RCC 7860 (cell line): ENCODE measurements at places on chromosomes 12 and 14.
A peak's percentile ranks its signal among the peaks of the same experiment; 100 is the strongest.

- no peak for DNase-seq
Observed at GRCh38 chr14:100401031-100401692, 78.0 kb downstream of the SLC25A47 start.

GRCh38 chr12:133130808-133131128 is 341 bp downstream of the ZNF10 start:
- DNase-seq, result no peak

DNA sequence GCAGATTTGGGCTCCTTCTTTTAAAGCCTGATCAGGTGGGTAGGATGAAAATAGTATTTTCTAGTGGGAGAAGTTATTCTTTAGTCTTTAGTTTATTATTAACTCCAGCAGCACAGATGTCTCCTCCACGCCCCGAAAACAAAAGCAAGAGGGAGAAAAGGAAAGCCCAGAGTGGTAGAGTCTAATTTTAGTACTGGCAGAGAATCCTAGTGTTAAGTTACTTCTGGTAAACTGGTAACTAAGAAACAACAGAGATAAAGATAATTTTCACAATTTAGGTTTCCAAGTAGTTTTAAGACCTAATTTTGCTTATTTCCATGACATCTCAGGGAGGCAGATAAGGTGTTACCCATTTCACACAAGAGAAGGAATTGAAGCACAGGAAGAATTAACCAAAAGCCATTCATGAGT is 16.3 kb downstream of the ATP5MC2 start:
- no peak for DNase-seq

DNA sequence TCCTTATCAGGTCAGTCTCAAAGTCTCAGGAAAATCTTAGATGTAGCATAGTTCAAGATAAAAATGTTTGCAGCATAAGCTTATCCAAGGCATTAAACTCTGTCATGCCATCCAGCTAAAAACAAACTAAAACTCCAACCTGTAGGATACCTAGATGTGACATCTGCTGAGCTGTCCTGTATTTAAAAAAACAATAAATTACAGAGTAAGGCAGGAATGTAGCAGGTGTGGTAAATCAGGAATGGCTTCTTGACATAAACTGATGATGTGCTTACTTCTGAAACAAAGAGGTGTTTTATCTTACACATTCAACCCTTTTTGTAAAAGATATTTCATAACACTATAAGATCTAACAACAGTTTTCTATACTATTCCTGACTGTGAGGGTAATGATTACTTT is 30.6 kb upstream of the DLGAP5 start:
- DNase-seq, result no peak

DNA sequence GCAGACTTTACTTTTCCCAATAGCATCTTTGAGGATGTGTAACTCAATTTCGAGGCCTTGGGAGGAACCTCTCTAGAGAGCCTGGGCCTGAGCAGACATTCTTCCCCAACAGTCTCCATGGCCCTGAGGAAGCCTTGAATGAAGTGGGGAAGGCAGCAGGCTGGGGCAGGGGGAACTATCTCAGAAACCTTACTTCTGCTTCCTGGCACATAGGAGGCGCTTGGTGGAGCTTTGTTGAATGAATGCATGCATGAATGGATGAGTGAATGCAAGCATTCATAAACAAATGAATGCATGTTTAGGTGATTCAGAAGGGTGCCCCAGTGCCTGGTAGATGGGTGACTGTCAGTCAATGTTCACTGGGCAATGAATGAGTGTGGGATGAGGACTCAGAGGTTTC is 58.3 kb downstream of the GALNT16 start:
- DNase-seq, result no peak

- DNase-seq, result no peak
Observed at GRCh38 chr12:388541-389141, 479 bp downstream of the KDM5A start.

GRCh38 chr12:106115440-106115839 is 23.3 kb downstream of the NUAK1 start:
- no peak for DNase-seq

GRCh38 chr12:130213249-130213648 is 51.0 kb downstream of the FZD10 start:
- no peak for DNase-seq

DNA sequence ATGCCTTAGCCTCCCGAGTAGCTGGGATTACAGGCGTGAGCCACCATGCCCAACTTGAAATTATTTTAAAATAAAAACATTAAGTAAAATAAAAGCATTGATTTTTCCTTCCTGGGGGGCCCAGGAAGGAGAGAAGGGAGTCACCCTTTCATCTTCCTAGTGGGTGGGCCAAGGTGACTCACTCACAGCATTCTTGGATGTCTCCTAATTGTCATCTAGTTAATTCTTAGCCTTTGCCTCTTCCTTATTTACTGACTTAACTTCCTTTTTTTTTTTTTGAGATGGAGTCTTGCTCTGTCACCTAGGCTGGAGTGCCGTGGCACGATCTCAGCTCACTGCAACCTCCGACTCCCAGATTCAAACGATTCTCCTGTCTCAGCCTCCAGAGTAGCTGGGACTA is 29.2 kb downstream of the TMEM120B start:
- DNase-seq, result no peak

- no peak for DNase-seq
Observed at GRCh38 chr14:56185992-56186391, 67.8 kb downstream of the PELI2 start.

- DNase-seq, result no peak
Observed at GRCh38 chr12:112386726-112387125, 4.5 kb upstream of the HECTD4 start.

DNA sequence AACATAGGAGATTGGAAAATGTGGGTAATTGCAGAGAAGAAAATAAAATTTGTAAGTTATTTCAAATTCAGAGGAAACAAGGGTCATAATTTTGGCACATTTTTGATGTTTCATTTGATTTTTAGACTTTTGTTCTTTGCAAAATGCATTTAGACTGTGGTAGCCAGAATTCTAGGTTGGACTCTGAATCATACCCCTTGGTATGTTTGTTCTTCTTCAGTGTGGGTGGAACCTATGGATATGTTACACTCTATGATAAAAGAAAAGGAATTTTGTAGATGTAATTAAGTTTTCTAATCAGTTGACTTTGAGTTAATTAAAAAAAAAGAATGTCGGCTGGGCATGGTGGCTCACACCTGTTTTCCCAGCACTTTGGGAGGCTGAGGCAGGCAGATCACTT is 827.0 kb downstream of the AACS start:
- no peak for DNase-seq

DNA sequence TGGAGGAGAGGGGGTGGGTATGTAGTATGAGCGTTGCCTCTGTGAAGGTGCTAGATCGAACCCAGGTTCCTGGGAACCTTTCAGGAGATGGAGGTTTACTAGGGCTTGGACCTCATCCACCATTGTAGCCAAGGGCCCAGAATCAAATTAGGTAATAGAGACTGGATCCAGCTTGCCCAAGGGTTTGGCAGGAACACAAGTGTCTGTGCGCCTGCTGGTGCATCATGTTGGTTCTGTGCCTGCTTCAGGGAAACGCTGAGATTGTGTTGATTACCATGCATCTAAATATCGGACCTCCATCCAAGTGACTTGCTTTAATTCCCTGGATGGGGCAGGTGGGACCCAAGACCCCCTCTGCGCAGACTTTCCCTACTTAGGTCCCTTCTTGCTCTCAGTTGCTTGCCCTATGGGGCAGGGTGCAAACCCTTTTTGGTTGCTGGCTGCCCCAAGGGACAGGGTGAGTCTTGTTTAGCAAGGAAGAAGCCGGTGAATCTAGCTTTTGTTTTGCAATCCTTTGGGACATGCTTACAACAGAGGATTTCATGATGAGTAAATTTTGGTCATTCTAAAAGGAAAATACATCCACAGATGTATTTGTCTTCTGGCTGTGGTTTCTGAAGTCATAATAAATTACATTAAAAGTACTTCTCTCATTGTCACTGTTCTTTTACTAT is 189.8 kb upstream of the PRICKLE1 start:
- no peak for DNase-seq

DNA sequence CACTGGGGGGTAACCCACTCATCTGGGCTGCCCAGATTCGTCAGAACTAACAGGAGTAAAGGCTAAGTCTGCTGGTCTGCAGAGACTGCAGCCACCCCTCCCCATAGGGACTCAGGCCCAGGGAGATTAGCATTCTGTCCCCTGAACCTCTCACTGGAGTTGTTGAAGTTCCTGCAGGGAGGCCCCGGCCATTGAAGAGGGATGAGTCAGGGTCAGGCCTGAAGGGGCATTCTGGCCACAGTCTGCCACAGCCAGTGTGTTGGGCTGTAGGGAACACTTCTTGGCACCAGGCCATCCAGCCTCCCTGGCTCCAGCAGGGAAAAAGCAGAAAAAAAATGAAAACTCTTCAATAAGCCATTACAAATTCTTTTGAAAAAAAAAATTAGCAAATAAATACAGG is 35.3 kb downstream of the KLRK1 start:
- DNase-seq, result peak; percentile 76

DNA sequence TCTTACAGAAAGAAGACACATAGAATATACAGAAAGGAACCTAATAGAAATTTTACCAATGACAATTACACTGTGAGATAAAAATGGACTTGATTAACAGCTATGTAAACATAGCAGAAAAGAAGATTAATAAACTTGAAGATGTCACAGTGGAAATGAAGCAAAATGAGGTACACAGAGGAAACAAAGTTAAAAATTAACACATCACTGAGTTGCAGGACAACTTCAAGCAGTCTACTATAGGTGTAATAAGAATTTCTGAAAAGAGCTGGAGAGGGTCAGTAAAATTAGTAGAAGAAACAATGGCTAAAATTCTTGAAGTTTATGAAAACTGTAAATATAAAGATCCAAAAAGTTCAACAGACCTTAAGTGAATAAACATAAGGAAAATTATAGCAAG is 738.7 kb downstream of the C12orf50 start:
- DNase-seq, result no peak

- no peak for DNase-seq
Observed at GRCh38 chr14:34099635-34100034, 148.8 kb upstream of the EGLN3 start.

DNA sequence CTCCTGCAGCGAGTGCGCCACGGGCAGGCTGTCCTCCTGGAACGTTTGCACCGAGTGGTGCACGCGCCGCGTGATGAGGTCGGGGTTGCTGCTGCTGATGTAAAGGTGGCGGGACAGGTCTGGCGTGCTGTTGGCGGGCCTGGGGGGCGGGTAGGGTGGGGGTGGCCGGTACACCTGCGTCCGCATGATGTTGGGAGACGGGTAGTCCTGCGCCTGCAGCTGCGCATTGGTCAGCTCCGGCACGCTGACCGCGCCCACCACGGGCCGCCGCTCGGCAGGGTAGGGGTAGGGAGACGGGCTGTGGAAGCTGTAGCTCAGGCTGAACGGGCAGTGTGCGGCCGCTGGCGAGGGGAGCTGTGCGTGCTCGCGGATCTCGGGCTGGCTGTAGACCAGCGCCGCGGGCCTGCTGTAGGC is 75.2 kb downstream of the PTPN21 start:
- DNase-seq, result no peak

GRCh38 chr12:100954118-100954517 is 159.5 kb downstream of the ANO4 start:
- DNase-seq, result no peak

DNA sequence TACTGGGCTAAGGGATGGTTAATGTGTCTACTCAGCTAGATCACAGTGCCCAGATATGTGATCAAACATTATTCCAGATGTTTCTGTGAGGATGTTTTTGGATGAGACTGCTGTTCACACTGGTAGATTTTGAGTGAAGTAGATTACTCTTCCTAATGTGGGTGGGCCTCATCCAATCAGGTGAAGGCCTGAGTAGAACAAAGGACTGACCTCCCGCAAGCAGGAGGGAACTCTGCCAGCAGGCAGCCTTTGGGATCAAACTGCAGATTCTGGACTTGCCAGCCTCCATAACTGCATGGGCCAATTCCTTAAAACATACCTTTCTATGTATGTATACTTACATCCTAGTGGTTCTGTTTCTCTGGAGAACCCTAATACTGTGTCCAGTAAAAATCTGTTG is 219.3 kb downstream of the APAF1 start:
- DNase-seq, result no peak

- no peak for DNase-seq
Observed at GRCh38 chr14:90301668-90302090, 30.1 kb downstream of the NRDE2 start.

- no peak for DNase-seq
Observed at GRCh38 chr12:122155705-122156104, 18.3 kb downstream of the IL31 start.

- DNase-seq, result no peak
Observed at GRCh38 chr14:99566009-99566389, 38.0 kb downstream of the CCDC85C start.

DNA sequence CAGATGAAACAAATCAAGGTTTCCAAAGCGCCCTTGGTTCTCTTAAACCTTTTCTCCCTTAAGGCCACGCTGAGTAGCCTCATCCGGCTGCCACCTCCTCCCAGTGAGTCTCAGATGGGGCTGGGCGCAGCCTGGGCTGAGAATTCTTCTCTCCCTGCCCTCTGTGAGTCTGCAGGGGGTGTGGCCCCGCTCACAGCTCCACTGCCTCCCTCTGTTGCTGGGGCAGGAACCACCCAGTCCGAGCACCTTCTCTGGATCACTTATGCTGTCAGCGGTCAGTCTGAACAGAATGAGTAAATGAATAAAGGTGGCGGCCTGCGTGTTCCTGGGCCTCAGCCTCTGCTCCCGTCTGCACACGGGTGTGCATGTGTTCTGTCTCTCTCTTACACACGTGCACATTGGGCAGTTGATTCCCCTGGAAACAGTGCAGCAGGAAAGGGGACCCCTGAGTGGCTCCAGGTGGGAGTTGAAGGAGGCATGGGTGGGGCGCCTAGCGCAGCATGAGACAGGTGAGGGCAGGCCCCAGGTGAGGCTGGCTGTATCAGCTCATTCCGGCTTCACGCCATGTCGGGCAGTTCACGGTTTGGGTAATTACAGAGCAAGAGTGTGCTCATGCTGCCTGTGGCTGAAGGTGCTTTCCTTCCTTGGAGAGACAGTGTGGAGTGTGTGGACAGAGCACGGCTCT is 4.3 kb downstream of the PAPLN start:
- DNase-seq, result peak; percentile 72

GRCh38 chr12:125989696-125990095 is 924.5 kb downstream of the AACS start:
- DNase-seq, result no peak

DNA sequence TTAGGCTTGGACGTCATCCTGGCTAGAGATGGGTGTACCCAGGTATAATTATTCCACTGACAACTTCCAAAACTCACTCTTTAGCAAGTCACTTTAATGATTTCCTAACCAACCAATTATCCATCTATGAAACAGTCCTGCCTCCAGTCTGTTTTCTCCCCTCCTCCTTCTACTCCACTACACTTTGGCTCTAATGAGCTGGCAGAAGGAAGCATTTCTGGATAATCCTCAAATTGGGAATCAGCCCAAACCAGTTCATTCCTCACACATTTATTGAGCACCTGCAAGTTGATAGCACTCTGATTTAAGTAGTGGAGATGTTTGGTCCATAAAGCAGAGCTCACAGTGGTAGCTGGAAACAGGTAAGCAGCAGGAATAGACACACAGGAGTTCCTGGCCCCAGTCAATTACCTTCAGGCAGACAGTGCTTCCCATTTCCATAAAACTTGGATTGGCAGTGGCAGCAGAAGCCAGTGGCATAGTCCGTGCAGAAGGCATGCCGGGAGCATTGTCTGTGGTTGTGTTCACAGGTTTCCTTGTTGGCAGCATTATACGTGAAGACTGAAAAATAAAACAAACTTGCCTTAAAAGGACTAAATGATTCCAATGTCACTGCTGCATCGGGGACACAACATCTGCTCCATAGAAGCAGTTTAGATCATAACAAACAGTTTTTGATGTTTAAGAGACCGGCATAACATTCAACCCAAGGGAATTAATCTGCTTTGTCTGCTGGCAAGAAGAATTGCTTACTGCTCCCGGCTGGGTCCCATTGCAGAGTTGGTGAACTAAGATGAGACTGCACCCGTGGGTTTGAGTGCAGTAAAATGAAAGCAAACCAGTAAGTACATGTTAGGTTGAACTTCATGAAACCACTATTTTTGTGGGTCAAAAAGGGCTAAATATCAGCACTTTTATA is 26.2 kb downstream of the NID2 start:
- DNase-seq, result no peak
